ENCODE measurements at places on chromosomes 1 and 21.

- DNase-seq: no peak
Observed at GRCh38 chr1:84598418-84598817, 24.2 kb upstream of the CTBS start.

GRCh38 chr1:229119876-229120275 lies 151.0 kb upstream of the RAB4A start:
- DNase-seq: no peak

DNA sequence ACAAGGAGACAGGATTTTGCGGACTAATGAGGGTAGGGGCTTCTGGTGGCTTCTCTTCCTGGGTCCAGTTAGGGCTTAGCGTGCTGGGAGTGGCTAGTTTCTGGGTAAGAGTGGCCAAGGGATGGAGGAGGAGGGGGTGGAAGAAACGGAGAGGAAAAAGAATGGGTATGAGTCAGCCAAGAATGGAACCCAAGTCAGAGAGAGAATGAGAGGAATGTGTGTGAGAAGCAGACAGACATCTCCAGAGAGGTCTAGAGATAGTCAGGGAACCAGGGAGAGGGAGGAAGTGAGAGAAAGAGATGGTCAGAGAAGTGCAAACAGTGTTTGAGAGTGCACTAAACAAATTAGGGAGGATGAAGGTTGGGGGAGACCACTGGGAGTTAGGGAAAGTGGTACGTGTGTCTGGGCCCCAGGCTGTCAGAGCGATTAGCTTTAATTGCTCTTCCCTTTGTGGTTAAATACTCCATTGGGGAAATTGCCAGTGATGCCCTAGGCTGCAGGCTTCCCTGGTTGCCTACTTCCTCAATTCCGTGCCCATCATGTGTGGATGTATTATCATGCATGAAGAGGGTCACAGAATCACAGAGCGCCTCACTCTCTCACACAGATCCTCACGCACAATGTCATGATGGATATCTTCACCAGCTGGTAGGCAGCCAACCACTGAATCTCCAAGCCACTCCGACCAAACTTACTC lies 1.4 kb downstream of the PEA15 start:
- DNase-seq: peak; percentile 73

- no peak for DNase-seq
Observed at GRCh38 chr1:98077691-98078090, 156.9 kb upstream of the DPYD start.

DNA sequence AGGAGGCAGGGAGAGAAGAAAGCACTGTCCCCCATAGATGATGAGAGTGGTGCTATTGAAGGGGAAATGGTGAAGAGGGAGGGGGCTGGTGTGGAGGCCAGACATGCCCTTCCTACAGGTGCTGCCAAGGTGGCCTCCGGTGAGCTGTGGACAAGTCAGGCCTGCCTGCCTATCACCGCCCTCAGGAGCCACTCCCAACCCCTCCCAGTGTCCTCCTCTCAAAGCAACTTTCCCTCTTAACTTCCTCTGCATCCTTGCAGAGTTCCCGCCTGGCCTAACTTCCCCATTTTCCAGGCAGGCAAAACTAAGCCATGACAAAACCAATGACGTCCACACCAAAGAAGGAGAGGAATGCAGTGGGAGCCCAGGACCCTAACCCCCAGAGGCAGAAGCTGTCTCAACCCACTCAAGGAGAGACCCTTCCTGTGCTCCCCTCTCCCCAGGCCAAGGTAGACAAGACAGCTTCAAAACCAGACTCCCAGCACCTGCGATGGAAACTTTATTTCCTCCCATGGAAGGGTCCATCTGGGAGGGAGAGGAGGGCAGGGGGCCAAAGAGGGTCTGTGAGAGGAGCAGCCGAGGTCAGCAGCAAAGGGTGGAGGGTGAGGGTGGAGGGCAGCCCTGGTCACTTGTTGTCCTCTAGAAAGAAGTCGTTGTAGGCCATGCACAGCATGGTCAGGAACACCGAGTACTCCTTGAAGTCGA lies 1.0 kb upstream of the S100A6 start:
- no peak for DNase-seq

GRCh38 chr1:204451352-204452124 lies 39.9 kb upstream of the PPP1R15B start:
- DNase-seq: no peak

DNA sequence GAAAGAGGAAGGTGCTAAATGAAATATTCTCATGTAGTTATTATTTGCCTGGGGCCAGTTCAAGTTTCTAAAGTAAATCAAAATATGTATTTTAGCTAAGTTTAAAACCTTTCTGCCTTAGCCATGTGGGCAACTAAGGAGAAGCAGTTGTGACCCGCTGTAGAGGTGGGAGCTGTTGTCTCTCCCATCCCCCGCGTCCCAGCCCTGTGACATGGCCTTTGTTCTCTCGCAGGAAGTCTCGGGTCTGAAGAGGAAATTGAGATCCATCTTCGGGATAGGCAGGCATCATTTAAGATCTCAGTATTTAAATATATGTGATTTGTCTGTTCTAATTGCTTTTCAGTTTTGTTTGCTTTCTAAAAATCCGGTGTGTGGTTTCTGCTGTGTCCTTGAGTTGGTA lies 121.5 kb downstream of the CAMTA1 start:
- no peak for DNase-seq

GRCh38 chr1:19210772-19211549 lies 895 bp upstream of the UBR4 start:
- no peak for DNase-seq

DNA sequence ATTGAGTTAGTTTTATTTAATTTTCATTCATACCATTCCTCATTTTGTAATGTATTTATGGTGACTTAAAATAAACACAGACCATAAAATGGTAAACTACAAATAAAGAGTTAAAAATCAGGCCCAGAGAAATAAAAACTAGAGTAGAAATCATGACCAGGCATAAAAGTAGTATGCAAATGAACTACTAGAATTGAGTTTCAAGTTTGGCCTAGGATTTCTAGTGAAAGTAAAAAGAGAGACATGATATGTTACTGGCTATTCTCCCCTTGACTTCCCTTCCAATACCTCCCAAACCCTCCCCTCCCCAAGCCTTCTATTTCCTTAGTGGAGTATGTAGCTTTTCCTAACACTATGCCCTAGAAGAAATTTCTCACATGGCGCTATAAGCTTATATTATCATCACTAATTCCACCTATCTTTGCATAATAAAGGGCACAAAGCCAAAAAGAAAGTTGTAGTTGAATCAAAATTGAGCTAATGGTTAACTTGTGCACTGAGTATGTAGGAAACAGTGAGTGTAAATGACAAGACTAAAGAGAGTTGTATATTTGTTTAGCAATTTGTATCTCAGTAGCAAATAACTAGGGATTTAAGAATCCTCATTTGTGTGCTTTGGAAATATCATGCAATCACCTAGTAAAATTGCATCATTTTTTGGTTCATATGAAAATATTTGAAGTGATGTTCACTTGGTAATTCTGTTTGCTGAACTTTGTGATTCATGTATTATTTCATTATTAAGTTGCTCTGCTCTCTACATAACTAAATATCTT lies 29.7 kb upstream of the CDC14A start:
- DNase-seq: peak; percentile 16

DNA sequence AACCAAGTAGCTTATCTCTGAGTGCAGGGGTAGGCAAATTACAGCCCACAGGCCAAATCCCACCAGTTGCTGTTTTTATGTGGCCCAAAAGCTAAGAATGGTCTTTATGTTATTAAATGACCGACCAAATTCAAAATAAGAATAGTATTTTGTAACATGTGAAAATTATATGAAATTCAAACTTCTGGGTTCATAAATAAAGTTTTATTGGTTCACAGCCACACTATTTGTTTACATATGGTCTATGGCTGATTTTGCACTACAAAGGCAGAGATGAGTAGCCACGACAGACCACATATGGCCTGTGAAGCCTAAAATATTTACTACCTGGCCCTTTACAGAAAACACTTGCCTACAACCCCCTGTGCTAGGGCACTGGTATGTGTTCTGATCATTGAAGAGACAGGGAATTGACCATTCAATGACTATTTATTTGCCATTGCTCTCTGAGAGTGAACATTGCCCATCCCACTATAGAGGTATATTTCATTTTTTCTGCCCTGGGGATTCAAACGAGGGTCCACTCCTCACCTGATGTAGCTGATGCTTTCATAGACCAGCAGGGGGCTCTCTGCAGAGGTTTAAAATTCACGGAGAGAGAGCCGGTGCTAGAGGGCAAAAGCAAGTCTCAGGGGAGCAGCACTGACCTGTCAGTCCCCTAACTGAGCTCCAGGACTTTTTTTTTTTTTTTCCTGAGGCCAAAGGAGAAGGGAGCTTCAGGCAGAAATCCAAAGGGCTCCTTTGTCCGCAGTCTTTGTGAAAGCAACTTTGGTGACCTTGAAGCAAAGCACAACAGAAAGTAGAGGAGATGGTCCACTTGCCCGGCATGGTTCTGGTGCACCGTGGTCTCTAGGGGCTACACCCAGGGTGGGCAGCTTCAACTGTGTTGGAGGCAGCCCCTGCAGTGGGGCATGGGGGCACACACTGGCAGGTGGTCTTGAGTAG lies 7.3 kb upstream of the GNL2 start:
- DNase-seq: no peak

DNA sequence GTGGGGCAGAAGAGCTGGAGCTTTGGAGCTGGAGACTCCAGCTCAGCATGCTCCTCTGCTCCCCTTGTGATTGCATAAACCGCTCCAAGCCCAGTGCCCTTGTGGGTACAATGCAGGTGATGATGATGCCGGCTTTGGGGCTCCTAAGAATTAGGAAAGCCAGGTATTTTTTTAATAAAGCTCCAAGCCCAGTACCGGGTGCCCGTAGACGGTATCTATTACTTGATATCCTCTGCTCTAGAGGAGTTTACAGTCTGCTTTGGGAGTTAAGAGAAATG lies 27.2 kb downstream of the TENT5C start:
- no peak for DNase-seq

- no peak for DNase-seq
Observed at GRCh38 chr1:160177231-160177630, 13.1 kb upstream of the CASQ1 start.

DNA sequence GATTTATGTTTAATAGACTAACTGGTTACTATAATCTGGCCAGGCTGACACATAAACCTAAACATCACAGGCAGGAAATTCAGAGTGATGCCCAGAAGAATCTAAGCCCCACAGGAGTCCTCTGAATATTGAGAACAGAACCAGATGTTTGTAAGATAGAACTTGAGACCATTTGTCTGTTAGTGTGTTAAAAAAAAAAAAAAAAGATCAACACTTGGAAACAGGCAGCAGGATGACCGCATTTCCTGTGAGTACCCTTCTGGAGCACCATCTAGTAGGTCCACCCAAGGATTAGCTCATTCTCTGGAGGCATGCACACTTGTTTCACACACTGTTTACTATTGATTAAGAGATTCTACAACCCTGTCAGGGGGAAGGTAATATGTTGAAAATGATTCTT lies 111.4 kb upstream of the VANGL1 start:
- no peak for DNase-seq

DNA sequence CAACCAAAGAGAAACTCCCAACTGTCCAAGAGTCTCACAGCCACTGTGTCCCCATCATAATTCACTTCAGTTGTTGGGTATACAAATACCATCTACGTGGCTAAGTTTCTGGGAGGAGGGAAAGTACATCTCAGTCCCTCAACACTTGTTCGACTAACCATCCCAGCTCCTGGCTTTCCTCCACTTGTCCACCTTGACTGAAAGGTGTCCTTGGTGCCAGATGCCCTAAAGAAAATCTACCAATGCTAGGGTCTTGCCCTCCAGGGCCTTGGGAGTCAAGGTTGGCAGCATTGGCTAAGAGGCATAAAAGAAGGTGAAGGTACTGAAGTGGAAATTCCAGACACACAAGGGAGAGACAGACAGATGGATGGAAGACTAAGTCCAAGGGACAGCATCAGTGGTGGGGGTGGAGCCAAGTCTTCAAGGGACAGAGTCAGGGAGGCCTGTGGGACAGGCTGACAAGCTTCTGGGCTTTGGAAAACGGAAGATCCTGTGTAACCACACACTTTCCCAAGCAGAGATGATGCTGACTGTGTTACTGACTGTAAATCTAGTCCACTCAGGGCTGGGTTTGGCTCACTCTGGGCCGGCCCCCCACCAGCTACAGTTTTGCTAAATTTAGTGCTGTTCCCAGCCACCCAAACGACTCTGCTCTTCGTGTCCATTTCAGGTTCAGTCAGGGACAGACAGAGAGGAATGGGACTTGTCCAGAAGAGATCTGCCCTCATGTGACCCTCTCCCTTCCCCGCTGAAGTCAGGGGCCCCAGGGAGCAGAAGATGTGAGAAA lies 60.1 kb downstream of the CD34 start:
- DNase-seq: no peak

DNA sequence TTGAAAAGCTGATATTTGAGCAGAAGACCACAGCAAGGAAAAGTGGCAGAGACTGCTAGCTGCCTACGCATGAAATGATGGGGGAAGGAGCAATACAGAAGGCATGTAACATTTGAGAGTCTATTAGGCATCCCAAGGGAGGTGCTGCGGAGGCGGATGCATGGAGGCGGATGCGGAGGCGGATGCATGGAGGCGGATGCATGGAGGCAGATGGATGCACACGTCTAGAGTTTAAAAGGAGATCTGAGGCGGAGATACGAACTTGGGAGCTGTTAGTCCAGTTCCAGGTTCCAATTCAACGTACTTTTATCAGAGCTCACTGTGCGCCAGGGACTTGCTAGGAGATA lies 744 bp upstream of the DDX20 start:
- DNase-seq: no peak

GRCh38 chr1:117001254-117001927 lies at the start of gene CD101:
Gene CD101 (plus strand): TSS chr1:117001760. CDS start chr1:117001818, 58 bp downstream.
- DNase-seq: no peak

DNA sequence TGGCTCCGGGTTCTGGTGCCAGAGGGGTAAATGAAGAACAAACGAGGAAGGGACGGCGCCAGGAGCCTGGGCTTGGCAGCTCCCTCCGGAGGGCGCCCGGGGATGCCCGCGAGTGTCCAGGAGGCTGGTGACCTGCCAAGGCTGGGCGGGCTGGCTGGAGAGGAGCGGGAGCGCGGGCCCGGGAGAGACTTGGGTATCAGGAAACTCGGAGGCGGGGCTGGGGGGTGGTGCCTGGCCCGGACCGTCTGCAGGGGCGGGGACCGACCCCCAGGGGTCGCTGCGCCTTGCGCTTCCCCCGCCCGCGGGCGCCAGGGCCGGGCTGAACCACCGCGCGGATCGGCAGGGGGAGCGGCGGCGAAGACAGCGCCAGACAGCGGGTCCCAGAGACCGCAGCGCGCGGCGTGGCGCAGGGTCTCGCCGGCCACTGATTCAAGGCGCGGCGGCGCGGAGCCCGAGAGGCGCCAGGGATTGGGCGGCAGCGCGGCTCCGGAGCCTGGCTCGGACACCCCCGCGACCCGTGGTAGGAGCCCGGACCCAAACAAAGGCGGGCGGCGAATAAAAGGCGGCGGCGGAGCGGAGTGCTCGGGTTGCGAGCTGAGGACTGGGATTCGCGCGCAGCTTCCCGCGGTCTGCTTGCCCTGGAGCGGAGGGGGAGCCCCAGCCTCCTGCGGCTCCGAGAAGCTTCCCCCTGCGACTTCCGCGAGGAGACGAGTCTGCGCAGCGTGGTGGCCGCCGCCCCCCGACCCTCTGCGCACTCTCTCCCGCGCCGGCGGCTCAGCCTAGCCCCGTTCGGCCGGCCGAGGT lies at the start of gene DISP3:
TSS of gene DISP3 (plus strand) at position 585 of the 804 bp plus-strand sequence. CDS start 21,838 bp downstream, outside the sequence.
- DNase-seq: no peak

Data from AG04449 (cell line).